ENCODE measurements at places on chromosomes 13 and 19.

- no peak for DNase-seq
These were observed 652.8 kb downstream of the PCDH9 start for GRCh38 chr13:66577358-66577757.

DNA sequence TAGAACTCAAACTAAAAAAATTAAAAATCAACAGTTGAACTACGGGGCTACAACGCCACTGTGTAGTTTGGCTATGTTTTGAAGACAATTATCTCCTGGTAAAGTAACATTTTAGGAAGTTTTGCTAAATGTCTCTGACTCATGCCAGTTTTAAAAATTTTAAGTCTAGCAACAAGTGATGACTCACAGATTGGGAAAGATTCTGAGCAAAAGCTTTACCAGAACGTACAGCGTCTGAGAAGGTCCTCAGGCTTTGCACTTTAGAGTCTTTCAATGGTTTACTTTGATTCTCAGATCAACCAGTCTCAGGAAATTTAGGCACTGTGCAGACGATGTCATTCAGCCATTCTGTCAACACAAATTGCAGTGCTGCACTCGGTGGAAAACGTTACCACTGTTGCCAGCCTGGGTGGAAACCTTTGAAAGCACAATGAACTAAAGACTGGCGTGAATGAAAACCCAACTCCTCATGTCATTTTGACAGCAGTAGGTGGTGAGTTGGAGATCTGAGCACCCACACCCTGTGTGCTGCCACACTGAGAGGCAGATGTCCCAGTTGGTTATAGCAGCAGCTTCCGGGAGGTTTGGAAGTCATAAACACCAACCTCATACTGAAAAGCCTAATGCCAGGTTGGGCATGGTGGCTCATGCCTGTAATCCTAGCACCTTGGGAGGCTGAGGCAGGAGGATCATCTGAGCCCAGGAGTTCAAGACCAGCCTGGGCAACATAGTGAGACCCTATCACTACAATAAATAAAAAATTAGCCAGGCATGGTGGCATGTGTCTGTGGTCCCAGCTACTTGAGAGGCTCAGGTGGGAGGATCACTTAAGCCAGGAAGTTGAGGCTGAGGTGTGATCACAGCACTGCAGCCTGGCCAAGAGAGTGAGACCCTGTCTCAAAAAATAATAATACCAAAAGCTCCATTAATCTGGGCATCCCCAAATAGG, 6.3 kb upstream of the WTIP start:
- DNase-seq = no peak

- no peak for DNase-seq
These were observed 65.2 kb downstream of the DPRX start for GRCh38 chr19:53696951-53697350.

- DNase-seq = no peak
These were observed 2.1 kb upstream of the CIRBP start for GRCh38 chr19:1266916-1267476.

GRCh38 chr13:73466561-73466960, 407.8 kb downstream of the KLF5 start:
- no peak for DNase-seq

DNA sequence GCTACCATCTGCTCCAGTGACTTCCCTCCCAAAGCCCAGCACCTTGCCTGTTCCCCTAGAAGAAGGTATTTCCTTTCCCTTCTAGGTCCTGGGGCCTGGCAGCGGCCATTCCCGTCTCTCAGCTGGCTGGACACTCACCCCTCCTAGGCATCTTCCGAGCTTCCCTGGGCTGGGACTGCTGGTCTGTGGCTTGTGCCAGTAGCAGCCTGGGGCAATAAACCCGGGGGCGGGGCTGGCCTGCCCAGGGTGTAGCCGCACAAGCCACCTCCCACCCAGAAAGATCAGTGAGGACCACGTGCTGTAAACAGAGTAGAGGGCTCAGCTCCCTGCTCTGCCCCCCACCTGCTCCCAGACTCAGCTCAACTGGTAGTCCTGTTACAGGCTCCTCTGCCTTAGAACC, 15.0 kb downstream of the LIPE start:
- DNase-seq = peak; percentile 11

DNA sequence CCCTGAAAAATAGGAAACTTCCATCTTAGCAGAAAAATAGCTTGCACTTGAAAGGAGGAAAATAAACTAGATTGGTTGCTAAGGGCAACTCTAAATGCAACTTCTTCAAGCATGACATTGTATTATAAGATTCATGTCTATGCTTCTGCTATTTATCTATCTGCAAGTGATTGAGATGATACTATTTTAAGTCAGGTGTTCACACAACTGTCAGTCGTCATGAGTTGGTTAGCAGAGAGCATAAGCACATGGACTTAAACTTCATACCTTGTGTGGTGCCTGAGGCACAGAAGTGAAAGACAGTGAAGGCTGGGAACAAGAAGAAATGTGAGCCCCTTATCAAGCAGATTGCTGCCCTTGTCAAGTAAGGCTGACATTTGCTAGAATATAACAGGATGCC, 82.9 kb downstream of the SLITRK5 start:
- no peak for DNase-seq

- DNase-seq = no peak
These were observed 21.8 kb downstream of the CCNA1 start for GRCh38 chr13:36454121-36454520.

DNA sequence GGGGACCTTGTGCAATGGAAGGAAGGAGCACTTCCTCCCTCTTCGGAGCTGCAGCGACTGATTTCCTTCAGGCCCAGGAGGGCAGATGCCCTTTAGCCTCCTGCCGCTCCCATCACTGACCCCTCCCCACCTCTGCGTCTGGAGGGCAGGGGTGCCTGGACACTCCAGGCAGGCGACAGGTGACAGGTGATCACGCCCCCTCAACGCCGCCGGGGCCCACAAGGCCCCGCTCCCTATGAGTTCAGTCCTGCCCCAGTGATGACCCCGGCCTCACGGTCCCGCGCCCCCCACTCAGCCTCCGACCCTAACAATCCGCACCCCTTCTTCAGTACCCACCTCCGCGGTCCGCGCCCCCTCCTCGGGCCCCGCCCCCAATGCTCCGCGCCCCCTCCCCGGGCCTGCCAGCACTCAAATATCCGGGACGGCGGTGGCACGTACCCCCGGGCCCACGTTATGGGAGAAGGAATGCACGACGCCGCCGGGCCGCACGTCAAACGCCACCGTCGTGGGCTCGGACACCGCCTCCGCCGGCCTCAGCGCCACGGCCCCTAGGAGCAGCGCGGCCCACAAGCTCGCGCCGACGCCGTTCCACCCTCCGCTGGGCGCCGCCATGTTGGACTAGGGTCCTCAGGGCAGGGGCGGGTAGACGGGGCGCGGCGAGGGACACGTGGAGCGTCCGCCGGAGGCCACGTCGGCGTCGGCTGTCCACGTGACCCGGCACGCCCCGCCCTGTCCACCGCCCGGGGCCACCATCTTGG, at the start of gene MYDGF:
Gene MYDGF (minus strand): TSS at position 620 of the 758 bp plus-strand sequence. CDS start 8 bp downstream, at position 612.
- DNase-seq = peak; percentile 100

- DNase-seq = no peak
These were observed 25.6 kb downstream of the TMEM255B start for GRCh38 chr13:113784645-113785024.

DNA sequence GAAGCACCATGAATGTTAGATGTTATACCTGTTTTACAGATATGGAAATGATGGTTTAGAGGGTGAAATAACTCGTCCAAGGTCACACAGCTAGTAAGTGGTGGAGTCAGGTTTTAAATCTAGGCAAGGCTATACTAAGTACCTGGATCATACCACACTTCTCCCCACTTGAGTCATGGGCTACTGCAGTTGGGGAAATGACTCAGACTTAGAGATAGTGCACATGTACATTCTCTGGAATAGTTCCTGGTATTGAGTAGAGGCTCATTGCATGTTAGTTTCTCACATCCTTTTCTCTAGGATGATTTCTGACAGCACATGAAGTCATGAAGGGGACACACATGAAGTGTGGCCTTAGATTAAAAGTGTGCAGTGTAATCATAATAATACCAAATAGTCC, 76.2 kb upstream of the TNFSF11 start:
- DNase-seq = peak; percentile 38

- DNase-seq = no peak
These were observed 4.5 kb downstream of the MAP2K7 start for GRCh38 chr19:7908078-7908699.

- DNase-seq = no peak
These were observed 125.9 kb downstream of the FGF14 start for GRCh38 chr13:102275969-102276368.

GRCh38 chr13:37510441-37510840, 88.1 kb downstream of the POSTN start:
- DNase-seq = no peak

GRCh38 chr19:40312533-40312932, 27.4 kb upstream of the AKT2 start:
- no peak for DNase-seq

- DNase-seq = peak; percentile 94
These were observed 100.4 kb downstream of the STK24 start for GRCh38 chr13:98476538-98476966.

- DNase-seq = no peak
These were observed 10.7 kb upstream of the MCF2L start for GRCh38 chr13:112958127-112958989.

DNA sequence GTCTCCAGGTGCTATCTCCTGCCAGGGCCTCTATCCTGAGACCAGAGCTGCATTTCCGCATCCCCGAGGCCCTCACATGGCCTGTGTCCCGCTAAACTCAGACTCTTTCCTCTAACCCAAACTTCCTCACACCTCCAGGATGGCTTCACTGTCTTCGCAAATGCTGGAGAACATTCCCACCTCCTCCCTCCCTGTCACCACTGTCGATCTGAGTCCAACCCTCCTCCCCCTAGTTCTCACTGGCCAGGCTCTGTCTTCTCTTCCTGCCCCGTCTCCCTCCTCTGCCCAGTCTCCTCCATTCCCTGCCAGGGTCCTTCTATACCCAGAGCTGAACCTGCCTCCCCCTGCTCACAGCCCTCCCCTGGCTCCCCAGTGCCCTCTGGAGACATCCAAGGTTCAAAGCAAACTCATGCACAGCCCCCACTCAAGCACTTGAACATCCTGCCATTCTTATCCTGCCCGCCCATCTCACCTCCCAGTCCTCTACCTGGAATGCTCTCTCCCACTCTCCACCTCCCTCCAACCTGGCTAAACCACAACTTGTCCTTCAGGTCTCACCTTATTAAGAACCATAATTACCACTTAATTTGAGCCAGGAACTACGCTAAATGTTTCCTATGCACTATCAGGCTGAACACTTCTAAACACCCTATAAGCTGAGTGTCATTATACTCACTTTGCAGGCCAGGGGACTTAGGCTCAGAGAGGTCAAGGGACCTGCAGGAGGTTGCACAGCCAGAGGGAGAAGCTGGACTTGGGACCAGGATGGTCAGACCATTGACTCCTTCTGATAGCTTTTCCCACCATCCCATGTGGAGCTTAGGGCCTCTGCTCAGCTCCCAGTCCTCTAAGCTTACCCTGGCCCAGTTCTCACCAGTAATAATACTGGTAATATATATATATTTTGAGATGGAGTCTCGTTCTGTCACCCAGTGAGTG, 961 bp upstream of the VSIG10L start:
- DNase-seq = no peak

GRCh38 chr19:17966550-17967256, at the start of gene KCNN1:
Gene KCNN1 (plus strand): TSS chr19:17967107. CDS start chr19:17973889, 6,782 bp downstream.
- DNase-seq = peak; percentile 68

DNA sequence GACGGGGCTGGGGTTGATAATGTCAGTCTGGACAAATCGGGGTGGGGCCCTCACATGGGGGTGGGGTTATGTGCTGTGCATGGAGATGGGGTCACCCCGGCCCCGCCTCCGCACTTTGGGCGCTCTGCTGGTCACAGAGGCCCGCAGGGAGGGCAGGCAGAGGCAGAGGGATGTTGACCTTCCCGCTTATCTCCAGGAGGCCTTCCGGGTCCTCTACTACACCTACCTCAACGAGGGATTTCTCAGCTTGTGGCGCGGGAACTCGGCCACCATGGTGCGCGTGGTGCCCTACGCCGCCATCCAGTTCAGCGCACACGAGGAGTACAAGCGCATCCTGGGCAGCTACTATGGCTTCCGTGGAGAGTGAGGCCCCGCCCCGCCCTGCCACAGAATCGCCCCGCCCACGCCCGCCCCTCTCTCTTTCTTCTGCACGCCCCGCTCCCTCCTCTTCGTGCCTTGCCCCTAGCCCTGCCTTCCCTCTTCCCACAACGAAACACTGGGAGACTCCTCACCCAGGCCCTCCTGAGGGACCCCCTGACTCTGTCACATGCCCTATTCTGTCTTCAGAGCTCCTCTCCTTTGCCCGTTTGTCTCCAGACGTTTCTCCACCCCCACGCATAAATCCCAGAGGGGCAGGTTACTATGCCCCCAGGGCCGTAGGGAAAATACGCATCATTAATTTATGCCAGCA, 32.8 kb downstream of the TMEM161A start:
- peak; percentile 72 for DNase-seq

DNA sequence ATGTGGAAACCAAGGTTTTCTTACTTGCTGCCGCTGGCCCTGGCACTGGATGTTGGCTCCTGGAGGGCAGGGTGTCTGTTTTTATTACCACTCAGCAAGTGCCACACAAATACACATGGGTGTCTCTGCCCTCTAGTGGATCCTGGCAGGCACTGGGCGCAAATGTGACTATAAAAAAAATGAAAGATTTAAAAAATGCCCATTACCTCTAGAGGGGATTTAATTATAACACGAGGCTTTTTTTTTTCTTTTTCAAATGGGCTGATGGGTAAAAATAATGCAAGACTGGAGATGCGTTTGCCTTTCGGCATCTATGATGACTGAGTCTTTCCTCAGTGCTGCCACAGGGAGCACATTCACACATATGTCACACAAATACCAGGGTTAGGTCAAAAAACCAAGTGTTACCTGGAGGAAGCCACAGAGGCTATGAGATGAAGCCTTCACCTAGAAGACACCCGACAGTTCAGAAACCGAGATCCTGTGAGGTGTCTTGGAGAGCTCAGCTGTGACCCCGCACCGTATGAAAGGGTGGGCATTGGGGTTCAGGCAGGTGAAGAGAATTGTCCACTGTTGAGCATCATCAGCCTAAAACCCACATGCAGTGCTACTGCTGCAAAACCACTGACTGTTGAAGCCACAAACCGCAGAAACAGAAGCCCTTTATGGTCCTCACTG, 25.7 kb downstream of the CHAMP1 start:
- DNase-seq = no peak

- no peak for DNase-seq
These were observed 4.4 kb downstream of the DOCK6 start for GRCh38 chr19:11257846-11258380.

DNA sequence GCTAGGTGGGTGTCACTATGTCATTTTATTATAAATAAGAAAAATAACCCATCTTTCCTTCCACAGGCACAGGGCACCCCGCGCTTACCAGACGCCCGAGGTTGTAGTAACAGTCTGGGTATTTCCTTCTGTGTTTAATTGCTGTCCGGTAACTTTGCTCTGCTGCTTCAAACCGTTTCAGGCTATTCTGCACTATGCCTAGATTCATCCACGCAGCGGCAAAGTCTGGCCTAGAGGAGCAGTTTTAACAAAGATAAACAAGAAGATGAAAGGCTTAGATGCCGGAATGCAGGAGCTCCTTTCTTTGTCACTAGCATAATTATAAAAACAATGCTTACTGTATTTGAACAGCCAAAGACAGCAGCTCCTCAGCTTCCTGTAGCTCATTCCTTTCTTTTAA, 36.9 kb upstream of the GGACT start:
- DNase-seq = no peak
